ENCODE measurements at places on chromosomes 3 and 15. TPM values are rescaled to one million over a fixed set of nuclear protein-coding genes. Genes with fewer than 3 reads are reported as not detected.

Gene OR5H6
- total RNA-seq: not detected

Gene PPP1R2
- total RNA-seq: 77.8 TPM

Gene SLC22A14
- 0.14 TPM for total RNA-seq

Gene STAC
- total RNA-seq: not detected

Gene SLC15A2
- 0.07 TPM for total RNA-seq

Gene TMEM207
- not detected for total RNA-seq

Gene B3GNT5
- 24.9 TPM for total RNA-seq

Gene LEKR1
- total RNA-seq: 0.32 TPM

Gene SERF2
- 369 TPM for total RNA-seq

Gene CPN2
- total RNA-seq: not detected

Gene P2RY1
- 3.5 TPM for total RNA-seq

Gene WDR93
- total RNA-seq: 0.07 TPM

Gene LRRC15
- total RNA-seq: not detected

Gene CHRNA7
- total RNA-seq: 2.8 TPM

Gene MED12L
- total RNA-seq: 0.11 TPM

Gene MYZAP
- 7.4 TPM for total RNA-seq

Gene CRYGS
- 1.4 TPM for total RNA-seq

Gene ZPLD1
- total RNA-seq: 0.07 TPM

Gene BNC1
- 14.2 TPM for total RNA-seq

Gene LRRC31
- not detected for total RNA-seq

Gene ISL2
- 0.26 TPM for total RNA-seq

Gene ISLR
- not detected for total RNA-seq

Gene CLDN11
- total RNA-seq: 227 TPM

Gene DZIP1L
- total RNA-seq: 12.7 TPM

Gene KY
- total RNA-seq: not detected

Gene PCBP4
- 31.1 TPM for total RNA-seq

Gene SV2B
- not detected for total RNA-seq

Gene CLRN1
- total RNA-seq: not detected

Gene SCAMP5
- 3.5 TPM for total RNA-seq

Gene IL16
- 0.20 TPM for total RNA-seq

Gene SNX4
- total RNA-seq: 35.2 TPM

Gene GAP43
- total RNA-seq: not detected

Gene MEF2A
- 23.9 TPM for total RNA-seq

Gene NR2E3
- total RNA-seq: not detected

Gene GOLGA6L1
- total RNA-seq: not detected

Gene HCN4
- total RNA-seq: not detected

Gene ALDH1A3
- total RNA-seq: 52.1 TPM

Data from pulmonary artery endothelial cell (primary cell).